ENCODE measurements at places on chromosomes 11 and 22.

DNA sequence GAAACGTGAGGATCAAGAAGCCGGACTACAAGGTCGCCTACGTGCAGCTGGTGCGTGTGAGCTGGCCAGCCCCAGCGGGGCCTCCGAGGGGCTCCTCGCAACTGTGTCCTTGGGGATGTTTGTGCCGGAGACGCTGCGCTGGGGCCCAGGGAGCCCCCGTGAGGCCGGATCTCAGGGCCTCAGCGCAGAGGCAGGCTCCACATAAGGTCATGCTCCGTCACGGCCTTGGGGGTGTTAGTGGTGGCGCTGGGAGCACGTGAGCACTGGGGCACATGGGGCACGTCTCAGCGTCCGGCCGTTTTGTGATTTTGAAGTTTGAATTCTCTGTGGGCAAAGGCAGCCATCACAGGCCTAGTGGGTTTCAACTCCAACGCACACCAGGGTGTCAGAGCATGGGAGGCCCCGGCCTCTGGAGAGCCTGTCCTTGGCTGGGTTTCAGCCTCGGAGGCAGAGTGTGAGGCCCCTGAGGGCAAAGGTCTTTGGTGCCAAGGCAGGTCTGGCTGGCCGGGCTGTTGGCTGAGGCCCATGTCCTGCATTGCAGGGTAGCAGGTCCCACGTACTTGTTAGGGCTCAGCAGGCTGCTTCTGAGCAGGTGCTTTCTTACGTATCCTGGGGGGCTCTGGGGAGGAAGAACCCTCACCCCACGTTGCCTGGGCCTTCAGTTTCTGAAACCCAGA, 5.8 kb downstream of the MRPL23 start:
- no peak for DNase-seq

DNA sequence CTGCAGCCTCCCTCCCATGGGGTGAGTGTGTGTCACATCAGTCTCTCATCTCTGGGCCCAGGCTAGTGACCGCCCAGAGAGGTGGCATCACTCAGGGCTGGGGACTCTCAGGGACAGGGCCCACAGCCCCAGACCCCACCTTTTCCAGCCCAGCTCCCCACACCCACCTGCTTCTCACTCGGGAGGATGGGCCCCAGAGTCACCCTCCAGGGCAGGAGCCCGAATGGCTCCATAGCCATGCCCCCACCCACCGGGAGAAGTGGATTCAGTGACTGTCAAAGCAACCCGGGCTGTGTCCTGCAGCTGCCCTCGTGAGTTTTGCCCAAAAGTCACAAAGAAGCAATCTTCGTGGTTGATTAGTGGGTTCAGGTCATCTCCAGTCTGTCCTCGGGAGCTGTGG, 26.0 kb downstream of the PARVG start:
- no peak for DNase-seq

DNA sequence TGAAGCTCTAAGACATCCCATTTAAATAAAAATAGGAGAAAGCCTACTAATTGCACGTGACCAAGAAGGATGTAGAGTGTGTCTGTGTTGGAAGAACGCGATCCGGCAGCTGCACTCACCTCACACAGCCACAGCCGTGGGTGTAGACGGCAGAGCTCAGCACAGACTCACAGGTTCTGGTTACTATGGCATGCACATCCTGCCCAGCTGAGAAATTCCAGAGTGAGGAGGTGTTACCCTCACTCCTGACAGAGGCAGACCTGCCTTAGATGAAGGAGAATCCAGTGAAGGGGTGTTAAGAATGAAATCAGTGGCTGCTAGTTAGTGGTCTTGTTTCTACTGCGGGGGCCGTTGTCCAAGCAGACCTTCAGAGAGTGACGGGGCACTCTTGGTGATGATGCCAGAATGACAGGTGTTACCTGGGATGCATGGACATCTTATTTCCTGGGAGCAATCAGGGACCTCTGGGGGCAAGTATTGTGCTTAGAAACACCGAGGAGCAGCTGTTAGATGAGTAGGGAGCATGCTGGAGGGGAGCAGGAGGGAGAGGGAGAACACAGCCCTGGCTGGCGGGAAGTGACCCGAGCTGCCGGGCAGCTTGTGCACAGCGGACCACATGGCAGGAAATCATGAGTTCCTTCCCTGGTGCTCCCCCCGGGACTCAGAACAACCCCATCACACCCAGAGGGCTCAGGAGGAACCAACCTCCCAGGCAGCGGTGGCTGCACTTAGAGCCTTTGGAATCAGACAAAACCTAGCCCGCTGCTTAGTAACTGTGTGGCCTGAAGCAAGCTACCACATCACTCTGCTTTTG, 12.3 kb downstream of the KCNJ5 start:
- DNase-seq = no peak

DNA sequence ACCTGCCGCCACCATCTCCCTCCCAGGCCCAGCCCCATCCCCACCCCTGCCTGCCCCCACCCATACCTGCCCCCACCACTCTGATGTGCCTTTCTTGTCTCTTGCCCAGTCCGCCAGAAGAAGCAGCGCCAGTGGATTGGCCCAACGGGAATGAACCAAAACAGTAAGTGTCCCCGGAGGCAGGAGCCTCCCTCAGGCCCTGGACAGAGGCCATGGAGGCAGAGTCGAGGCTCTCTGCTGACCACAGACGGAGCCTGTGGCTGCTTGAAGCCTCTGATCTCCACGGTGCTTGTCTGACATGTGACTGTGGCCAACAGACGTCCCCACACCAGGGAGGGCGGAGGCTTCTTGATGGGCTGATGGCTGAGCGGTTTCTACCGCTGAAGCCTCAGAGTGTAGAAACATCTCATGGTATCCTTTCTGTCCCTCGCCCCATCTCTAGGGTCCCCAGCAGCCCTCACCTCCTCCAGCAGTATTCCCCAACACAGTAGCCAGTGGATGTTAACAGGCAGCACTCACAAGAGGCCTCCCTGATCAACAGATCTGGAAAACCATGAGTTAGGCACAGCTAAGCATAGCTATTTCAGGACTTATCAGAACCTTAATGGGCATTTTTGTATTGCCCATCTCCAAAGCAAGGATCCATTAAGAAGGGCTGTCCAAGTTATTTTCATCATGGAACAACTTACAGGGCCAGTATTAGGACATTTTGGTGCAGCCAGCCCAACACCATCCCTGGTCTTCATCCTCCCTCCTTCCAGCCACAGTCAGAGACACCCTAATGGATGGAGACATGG, 21.7 kb downstream of the CD5 start:
- DNase-seq = no peak

- DNase-seq = no peak
Observed at GRCh38 chr11:69563946-69564775, 76.8 kb upstream of the CCND1 start.

DNA sequence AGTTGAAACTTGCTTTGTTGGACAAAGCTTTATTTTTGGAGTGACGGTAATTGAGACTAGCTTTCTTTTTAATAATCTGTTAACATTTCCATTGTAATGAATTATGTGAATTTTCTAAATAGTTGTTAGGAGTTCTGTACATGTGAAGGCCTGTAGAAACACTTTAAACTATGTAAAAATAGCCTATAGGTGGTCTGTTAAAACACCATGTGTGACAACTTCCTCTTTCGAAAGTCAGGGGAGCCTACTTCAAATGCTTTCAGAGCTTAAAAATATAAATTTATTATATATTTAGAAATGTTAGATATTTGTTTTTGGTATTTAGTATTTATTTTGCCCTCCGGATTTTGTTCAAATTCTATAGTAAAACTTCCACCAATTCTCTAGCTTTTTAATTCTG, 28.7 kb downstream of the DDIAS start:
- DNase-seq = no peak

DNA sequence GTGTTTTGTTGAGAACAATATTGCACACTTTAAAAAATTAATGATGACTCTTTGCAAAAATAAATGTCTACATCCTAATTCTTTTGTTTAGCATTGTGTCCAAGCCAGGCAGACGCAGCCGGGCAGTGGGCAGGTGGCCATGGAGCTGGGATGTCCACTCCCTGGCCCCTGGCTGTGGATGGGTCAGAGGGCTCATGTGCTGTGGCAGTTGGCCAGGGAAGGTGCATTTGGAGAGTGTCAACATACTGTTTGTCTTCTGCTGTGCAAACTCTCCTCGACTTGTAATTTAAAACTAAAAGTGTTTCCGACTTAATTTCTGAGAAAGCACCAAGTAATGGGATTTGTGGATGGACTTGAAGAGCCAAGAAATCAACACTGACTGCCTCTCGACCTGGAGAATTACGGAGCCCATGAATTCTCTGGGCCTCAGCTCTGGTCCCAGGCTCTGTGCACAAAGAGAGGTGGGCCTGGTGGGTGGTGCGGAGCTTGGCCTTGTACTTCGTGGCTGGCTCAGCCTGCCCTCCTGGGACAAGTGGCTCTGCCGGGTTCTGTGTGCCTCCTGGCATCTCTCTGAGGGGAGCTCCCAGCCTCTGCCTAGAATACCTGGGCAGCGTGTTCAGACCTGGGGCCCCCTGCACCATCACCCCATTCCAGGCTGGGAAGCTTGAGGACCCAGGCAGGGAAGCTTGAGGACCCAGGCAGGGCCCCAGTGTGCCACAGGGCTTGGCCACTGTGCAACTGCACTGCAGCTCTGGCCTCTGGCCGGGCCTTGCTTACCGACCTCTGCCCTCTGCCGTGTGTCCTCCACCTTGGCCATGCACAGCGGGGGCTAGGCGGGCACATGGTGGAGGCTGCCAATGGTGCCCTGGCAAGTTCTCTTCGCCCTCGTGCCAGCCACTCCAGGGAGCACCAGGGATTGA, 46.4 kb downstream of the RTN4R start:
- no peak for DNase-seq

- DNase-seq = no peak
Observed at GRCh38 chr11:130189492-130190210, 30.1 kb downstream of the ST14 start.

DNA sequence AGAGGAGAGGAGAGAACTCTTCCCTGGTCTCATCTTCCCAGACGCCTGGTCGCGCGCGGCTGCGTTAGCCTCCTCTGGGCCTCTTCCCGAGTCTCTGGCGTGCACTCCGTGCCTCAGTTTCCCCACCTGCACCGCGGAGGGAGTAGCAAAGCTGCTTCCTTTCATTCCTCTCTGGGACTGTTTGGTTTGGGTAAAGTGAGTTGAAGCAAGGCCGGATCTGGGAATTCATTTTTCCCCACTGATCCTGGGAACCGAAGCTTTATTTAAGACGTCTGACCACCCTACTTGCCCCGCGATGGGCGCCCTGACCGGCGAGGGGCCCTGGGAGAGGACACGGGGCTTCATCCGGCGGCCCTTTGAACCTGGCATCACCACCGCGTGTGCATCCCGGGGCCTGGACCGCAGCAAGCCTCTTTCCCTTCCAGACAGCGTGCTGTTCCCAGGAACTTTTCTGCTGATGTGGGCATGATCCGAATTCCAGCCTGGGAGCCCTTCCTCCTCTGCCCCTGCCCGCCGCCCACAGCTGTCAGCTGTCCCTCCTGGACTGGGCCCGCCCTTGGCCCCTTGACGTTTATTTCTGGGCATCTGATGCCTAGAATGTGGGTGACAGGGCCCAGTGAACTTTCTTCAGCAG, 758 bp downstream of the LDLRAD3 start:
- no peak for DNase-seq
